Activated T-helper 17 cell treated with anti-CD3 and anti-CD28 coated beads, Interleukin-2, amount 50 U/mL, for 72 hours (primary cell): ENCODE measurements at places on chromosomes 4 and X. TPM values are rescaled to one million over a fixed set of nuclear protein-coding genes. Genes with fewer than 3 reads are reported as not detected.

The IL1RAPL1 gene
- total RNA-seq, result not detected

- peak; percentile 28 for ATAC-seq
Observed at GRCh38 chrX:149962010-149962409, 23.7 kb upstream of the EOLA2 start.

DNA sequence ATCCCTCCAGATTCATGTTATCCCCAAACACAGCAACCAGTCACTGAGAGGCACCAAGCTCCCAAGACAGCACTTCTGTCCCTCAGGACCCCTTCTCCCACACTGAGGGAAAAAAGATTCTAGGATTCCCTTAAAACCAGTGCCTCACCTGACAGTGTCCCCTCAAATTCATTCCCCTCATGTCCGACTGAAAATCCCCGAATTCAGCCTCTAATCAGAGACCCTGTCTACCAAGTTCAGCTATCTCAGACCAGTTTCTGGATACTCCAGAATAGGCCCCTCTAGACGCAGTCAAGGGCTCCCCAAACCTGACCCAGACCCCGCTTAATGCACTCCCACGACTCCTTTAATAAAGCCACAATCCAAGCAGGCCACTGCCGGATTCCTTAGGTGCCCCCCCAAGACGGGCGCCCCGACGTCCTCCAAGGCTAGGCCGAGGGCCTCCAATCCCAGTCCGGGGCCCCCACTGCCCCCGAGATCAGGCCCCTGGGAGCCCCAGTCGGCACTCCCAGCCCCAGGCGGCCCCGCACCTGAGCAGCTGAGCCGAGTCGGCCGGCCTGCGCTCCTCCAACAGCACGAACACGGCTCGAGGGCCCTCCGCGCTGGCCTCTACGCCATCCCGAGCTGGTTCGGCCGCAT lies 457 bp downstream of the TFE3 start:
- ATAC-seq, result no peak

- ATAC-seq, result peak; percentile 28
Observed at GRCh38 chrX:56802921-56803849, 74.1 kb downstream of the NBDY start.

The BST1 gene
- 0.32 TPM for total RNA-seq

DNA sequence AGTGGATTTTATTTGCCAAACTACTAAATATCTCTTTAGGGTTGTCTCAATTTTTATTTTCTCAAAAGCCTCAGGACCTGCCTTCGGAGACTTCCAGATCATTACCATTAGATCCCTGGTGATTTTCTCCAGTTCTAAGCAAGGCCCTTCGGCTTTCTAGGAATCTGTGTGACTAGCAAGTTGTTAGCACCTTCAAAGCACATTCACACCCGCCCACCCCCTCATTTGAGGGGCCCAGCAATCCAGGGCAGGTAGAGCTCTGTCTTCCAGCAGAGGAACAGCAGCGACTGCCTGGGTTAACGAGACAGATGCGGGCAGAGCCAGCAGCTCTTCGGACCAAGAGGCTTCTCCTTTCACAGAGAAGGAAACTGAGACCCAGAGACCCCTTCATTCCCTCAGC lies 2.0 kb downstream of the WDR1 start:
- no peak for ATAC-seq

- peak; percentile 58 for ATAC-seq
Observed at GRCh38 chrX:13688384-13688957, 457 bp upstream of the RAB9A start.

GRCh38 chrX:85288992-85289723 lies 45.4 kb downstream of the ZNF711 start:
- ATAC-seq, result no peak

The PPA2 gene
- 68.1 TPM for total RNA-seq

DNA sequence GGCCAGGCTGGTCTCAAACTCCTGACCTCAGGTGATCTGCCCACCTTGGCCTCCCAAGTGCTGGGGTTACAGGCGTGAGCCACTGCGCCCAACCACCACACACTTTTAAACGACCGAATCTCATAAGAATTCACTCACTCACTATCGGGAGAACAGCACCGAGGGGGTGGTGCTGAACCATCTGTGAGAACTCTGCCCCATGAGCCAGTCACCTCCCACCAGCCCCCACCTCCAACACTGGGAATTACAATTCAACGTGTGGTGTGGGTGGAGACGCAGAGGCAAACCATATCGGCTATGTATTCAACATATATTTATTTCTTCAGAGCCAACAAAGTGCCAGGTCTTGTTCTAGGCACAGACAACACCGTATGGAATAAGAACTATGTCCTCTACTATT lies 3.6 kb downstream of the TLR3 start:
- no peak for ATAC-seq

DNA sequence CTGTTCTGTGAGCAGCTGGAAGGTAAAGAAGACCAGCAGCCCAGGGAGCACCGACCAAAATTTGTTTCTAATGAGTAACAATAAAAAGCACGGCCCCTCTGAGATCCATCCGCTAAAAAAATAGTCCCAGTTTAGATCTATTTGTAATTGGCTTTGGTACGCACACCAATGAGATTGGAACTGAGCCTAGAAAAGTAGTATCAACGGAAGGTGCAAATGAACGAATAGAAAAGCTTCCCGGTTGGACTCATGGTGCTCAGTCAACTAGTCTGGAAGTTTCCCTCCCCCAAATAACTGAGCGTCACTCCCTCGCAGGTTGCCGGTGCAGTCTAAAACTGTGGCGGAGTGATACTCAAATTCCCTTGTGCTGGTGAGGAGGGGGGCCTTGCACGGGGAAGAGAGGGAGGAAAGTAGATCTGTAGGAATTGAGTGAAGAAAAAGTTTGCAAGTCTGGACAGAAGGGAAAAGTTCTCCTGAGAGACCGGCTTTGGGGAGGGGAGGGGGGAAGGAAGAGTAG lies at the start of gene COL4A5:
Gene COL4A5, plus strand, starts transcription at position 413 of the 517 bp plus-strand sequence. CDS start 288 bp downstream, outside the sequence.
- ATAC-seq, result no peak

GRCh38 chr4:25000639-25001038 lies 30.1 kb downstream of the LGI2 start:
- ATAC-seq, result no peak

- ATAC-seq, result no peak
Observed at GRCh38 chr4:107380836-107381438, 339.1 kb downstream of the PAPSS1 start.

DNA sequence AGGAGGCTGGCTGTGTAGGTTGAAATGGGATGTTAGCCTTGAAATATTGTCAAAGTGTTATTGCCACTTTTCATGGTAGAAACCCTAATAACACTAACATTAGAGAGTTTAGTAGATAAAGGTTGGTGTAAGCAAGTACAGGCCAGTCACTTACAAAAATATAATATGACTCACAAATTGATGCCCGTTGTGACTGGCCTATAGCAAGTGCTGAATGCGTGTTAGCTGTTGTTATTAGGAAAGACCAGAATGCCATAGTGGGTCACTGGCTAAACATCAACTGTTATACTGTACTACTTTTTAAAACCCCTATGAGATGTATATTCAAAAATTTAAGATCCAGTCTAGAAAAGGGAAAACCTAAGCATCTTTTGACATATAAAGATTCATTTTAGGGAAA lies 20.4 kb upstream of the GDPD2 start:
- no peak for ATAC-seq

The TCEANC gene
- 3.5 TPM for total RNA-seq
